ENCODE measurements at places on chromosomes 1 and 21.

DNA sequence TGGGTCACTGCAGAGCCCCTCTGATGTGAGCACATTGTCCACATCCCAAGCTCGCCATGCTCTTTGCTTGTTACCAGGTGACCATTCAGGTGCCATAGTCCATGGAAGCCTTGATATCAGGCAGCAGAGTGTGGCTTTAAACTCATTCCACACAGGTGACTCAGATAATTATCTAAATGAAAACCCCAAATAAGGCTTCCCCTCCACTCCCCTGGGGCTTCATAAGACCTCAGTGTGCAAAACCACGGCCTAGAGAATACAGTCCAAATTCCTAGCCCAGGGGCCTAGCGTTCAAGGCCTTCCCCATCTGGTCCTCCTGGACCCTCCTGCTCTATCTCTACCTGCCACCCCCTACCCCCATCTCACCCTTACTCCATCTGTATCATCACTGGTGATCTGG is 97.1 kb downstream of the ARHGEF10L start:
- no peak for DNase-seq

- no peak for DNase-seq
Measured at GRCh38 chr1:184037849-184038591, 492 bp upstream of the COLGALT2 start.

DNA sequence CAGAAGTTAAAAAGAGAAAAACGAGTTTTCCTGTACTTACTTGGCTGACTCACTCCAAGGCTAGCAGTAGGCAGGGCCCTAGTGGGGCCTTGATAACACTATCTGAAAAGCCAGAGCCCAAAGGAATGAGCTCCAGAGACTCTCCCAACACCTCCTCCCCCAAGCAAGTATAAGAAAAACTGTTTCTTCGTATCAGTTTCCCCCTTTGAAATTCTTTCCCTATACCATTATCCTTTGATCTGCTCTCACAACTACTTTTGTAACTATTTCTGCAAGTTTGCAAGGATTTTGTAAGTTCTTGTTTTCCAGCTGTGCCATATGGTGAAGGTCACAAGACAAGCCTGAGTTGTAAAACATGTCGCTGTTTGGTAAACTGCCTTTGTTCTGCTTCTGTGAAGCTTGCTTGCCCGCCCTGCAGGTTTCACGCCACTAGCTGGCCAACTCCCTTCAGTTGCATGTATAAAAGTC is 36.5 kb upstream of the KCNJ15 start:
- DNase-seq: no peak

- DNase-seq: no peak
Measured at GRCh38 chr1:43585557-43585956, 54.9 kb downstream of the PTPRF start.

DNA sequence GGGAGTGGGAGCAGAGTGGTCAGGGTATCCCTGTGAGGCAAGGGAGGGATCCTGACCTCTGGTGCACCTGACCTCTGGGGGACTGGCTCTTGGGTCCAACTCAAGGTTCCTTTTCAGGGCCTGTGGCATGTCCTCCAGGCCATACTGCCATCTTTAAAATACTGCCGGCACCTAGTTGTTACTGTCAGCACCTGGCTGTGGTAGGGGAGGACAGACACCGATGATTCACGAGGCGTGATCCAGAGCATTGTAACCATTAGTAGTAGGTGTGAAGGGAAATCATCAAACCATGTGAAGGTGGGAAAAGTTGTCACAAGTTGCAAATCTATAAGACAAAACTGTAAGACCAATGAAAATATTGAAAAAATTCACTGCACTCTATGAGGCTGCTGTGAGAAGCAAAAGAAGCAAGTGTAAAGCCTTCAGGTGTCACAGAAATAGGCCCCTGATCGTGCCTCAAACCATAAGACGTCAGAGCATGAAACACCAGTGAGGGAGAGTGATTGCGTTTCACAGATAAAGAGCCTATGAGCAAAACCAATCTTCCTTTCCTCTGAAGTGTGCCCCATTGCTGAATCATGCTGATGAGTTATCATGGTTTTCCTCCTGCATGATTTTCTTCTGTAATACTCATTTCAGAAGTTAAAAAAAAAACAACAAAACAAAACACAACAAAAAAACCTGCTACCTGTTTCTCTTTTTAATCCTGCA is 55.3 kb downstream of the CDC7 start:
- DNase-seq: no peak

DNA sequence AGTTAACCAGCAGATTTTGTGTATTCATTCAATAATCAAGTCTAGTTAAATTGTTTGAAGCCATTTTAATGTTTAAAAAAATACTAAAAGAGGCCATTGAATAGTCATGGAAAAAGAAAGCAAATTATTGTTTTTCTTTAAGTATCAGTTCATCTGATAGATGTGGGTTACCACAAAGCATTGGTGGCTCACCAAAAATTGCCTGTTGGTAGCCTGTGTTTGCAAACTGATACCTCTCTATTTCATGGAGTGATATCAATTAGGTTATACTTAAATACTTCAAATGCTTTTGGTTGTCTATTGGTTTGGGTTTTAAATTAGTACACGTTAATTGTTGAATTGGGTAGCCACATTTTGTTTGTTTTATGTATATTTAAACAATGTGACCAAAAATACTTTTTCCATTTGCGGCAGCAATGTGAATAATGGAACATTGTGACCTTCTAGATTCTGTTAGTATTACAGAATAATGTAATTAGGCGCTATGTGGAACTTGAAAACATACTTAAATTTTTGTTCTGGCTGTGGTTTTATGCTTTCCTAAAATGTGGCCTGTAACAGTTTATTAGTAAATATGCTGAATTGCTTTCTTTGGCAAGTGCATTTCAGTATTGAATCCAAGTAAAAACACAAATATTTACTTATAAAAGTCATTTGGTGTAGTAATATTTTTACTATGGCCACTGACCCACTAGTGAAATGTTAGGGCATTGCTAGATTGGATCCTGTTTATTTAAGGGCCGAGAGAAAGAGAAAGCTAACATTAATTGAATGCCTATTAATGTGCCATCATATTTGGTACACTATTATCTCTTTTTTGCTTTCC is 37.1 kb upstream of the NBL1 start:
- DNase-seq: no peak

DNA sequence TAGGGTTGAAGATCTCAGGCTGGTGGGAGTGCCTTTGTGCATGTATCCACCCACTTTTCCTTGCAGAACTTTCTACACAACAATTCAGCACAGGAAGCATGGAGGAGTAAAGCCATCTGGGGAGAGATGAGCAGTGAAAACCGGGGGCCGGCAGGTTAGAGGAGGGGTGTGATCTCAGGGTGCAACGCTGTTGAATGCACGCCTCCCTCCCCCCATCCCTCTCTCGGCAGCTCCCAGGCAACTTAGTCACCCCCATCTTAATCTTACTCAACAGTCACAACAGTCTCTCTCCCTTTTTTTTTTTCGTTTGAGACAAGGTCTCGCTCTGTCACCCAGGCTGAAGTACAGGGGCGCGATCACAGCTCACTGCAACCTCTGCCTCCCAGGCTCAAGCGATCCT is 16.6 kb upstream of the ABCG1 start:
- DNase-seq: no peak

DNA sequence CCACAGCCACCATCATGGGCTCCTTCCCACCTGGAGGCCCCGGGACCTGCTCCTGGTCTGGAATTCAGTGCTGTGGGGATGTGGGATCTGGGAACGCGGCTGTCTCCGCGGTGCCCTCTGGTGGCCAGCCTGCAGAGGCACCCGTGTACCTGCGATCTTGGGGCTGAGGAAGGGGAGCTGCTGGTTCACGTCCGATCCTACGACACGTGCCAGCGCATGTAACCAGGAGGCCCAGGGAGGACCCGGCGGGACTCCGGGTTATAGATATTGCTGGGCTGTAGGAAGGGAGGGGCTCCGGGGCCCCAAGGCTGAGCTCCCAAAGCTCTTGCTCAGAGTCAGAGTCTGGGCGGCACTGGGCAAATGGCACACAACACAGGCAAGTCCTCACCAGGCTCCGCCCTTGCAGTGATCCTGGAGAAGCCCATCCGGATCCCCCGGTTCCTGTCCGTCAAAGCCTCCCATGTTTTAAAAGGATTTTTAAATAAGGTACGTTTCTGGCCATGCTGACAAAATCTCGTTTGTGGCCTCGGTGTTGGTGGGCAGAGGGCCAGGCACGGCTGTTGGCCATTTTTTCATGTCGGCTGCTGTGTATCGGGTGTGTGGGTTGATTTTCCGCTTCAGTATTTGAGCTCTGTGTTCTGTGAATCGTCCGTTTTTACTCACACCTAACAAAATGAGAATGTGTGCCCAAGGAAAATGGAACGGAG is 20.1 kb downstream of the FAAP20 start:
- DNase-seq: peak; percentile 90

DNA sequence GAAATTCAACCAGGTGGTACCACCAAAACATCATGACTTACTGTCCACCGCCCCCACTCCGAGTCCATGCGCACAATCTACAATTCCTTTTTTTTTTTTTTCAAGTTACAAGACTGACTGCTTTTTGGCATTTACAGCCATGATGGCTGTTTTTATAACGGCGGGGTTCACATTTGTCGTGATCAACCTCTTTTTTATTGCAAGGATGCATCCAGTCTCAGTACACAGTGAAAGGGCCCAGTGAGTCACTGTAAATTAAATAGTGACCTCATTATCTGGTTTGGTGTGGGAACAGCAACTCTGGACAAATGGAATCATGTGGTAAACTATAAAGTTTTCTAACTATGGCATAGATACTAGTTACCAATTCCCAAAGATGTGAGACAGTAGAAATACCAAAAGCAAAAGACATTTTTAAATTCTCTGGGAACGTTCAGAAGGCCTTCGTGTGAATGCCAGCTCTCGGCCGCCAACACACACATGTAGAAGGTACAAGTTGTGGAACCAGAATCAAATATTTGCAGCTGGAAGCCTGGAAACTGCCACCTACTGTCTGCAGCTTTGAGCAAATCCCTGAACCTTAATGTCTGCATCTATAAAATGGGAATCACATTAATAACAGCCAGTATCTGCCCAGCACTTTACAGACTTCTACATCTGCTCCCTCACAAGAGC is 4.9 kb downstream of the GLIS1 start:
- no peak for DNase-seq

DNA sequence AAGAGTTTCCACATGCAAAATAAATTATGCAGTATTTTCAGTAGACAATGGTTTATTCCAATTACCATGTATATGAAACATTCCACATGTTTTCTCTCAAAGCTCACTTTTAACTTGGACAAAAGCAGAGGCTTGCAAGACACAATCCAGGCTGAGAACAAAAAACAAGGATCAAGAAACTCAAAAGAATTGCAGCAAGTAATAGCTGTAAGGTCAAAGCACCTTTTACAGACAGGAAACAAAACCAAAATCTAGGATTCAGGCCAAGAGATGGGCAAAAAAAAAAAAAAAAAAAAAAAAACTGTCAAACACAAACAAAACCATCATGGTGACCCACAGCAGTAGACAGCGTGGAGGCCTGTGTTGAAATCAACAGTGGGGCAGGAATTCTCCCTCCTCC is 9.3 kb downstream of the RGS1 start:
- DNase-seq: no peak

DNA sequence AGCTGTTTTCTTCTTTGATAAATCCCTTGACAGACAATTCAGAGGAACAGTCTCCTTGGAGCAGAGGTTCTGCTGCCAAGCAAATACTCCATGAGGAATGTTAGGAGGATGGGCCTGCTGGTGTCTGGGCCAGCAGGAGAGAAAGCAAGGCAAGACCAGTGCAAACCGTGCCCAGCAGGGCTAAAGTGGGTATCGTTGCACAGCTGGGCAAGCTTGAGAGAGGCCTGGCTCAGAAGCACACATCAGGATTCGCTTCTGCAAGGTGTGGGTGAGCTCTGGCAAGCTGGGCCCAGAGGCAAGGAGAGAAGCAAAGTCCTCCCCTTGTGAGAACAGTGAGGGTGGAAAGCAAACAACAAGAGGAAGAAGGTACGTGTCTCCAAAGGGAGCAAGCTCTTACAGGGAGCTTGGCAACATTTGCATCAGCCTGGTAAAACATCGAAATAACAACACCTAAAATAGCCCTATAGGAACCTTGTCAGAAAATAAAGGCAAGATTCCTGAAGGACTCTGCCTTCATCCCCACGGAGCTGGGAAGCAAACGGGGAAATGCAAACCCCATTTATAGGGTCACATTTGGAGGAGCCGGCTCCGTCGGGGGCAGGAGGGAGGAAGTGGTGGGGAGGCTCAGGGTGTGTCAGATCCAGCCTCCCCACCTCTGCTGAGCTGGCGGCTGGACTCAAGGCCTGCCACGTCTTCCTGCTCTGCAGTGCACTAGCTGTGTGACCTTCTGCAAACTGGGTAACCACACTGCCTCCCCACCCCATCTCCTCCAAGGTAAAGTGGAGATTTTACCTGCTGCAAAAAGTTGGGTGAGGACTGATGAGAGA is 62.3 kb upstream of the HIVEP3 start:
- DNase-seq: no peak

GRCh38 chr1:17440074-17440826 is 773 bp upstream of the RCC2 start:
- DNase-seq: no peak

GRCh38 chr1:220224611-220225124 is 47.6 kb downstream of the RAB3GAP2 start:
- no peak for DNase-seq

DNA sequence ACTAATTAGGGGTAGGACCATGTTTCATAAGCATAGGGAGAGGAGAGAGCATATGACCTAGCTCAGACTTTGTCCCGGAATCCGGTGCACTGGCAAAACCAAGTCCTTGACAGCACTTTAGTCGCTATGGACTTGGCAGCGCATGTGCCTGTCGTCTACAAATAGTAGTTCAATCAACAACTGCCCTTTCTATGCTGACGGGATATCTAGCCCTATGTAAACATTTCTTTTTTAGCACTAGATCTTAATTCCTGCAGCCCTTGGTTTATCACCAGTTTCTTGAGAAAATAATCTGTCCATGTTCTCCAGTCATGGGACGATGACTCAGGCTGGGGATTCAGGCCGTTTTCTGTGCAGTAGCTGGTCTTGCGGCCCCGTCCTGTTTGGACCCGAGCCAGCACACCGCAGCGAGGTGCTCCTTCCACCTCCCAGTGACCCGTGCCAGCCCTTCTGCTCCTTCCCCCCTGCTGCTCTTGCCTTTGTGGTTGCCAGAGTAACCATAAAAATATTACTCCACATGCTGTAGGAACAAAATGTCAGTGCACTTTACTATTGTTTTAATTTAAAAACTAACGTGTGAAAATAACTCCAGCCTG is 8.6 kb upstream of the MT1HL1 start:
- peak; percentile 76 for DNase-seq

DNA sequence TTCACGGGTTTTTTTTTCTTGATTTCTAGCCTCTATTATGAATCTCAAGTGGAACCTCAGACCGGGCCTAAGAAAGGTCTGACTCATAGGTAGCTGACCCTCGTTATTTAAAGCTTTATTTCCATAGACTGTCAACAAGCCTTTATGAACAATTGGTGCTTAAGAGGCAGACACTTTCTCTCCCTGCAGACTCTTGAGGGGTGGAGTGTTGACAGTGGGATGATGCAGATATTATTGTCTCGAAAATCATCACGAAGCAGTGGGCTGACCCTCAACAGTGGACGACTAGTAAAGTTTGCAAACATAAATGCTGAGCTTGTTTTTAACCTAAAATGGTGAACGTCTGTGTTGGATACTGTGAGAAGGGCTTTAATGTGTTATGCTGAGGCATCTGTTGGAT is 1.8 kb downstream of the SFT2D2 start:
- no peak for DNase-seq
